ENCODE measurements at places on chromosomes 13 and 19.
A peak's percentile ranks its signal among the peaks of the same experiment; 100 is the strongest.

GRCh38 chr19:2552859-2553258, 76.9 kb downstream of the GADD45B start:
- no peak for DNase-seq

- no peak for DNase-seq
These were observed 8.1 kb upstream of the RSPH6A start for GRCh38 chr19:45823182-45823581.

GRCh38 chr13:34570698-34571353, 371.2 kb upstream of the NBEA start:
- DNase-seq: no peak

GRCh38 chr13:50213526-50213925, 198.3 kb downstream of the KCNRG start:
- no peak for DNase-seq

GRCh38 chr13:111917901-111918300, 149.0 kb upstream of the SOX1 start:
- DNase-seq: no peak

DNA sequence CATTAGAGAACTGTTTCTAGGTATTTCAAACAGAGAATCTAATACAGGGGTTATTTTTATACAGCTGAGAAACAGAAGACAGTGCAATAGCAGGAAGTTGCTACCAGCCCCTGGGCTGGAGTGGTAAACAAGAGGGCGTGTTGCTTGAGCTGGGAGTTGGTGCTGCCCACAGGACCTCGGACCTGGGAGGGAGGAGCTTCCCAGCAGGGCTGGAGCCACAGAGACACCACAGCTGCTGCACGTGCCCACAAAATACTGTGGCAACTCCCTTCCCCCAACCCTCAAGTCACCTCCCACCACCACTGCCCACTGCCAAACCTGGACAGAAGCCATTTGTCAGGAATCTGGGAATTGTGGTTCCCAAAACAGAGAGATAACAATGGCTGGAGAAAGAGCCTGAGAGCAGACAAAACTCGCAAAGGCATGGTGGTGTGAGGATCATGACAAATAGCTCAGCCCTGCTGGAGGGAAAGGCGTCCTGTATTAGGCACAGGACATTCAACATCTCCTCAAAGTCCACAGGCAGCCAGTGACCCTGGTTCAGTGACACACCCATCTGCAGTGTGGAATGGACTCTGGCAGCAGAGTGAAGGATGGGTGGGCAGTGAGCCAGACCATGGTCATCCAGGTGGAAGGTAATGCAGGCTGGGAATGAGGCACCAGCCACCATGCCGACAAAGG, 57.2 kb downstream of the SPATA13 start:
- DNase-seq: no peak

- peak; percentile 29 for DNase-seq
These were observed 610 bp downstream of the ZNF791 start for GRCh38 chr19:12611361-12611699.

DNA sequence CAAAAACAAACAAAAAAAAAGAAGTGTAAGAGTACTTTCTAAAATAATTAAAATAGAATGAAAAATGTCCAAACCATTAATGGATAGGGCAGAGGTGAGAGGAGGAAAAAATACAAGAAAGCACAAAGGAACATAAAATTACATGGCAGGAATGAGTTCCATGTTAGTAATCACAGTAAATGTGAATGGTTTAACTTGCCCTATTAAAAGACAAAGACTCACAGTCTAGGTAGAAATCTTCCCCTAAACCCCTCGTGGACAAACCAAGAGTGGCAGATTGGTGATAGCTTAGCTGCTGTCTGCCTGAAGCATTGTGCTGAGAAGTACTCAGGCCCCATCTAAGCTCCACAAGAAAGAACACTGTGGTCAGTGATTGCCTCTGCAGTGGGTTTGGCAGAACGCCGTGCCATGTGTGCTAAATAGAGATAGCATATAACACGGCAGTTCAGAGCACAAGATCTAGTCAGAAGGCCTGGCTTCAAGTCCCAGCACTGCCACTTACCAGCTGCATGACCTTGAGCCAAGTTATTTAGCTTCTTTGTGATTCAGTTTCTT, 103.5 kb downstream of the DPF1 start:
- no peak for DNase-seq

DNA sequence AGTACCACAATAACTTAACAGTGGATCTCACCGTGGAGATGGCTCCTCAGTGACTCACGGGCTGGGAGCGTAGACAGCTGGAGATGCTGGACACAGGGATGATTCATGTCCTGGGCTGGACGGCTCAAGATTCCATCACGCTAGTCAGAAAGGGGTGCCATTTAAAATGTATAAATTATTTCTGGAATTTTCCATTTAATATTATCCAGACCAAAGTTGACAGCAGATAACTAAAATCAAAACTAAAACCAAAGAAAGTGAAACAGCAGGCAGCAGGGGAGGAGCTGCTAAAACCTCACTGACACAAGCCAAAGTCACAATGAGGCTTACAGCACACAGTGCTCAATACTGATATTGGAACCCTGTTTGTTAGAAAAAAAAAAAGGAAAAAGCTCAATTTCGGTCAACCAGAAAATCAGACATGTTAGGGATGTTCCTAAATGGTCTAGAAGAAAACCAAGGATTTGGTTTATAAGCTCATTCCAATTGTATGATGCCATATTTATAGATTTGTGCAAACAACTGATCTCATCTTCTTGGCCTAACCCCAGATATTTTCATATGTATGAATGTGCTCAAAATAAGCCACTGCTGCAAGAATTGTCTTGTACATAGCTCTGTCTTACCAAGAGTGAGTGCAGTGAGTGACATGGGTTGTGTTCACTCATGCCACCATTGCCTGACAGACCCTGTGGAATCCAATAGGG, 111.8 kb downstream of the SACS start:
- DNase-seq: no peak

GRCh38 chr13:101649488-101650126, 197.1 kb downstream of the ITGBL1 start:
- DNase-seq: no peak

DNA sequence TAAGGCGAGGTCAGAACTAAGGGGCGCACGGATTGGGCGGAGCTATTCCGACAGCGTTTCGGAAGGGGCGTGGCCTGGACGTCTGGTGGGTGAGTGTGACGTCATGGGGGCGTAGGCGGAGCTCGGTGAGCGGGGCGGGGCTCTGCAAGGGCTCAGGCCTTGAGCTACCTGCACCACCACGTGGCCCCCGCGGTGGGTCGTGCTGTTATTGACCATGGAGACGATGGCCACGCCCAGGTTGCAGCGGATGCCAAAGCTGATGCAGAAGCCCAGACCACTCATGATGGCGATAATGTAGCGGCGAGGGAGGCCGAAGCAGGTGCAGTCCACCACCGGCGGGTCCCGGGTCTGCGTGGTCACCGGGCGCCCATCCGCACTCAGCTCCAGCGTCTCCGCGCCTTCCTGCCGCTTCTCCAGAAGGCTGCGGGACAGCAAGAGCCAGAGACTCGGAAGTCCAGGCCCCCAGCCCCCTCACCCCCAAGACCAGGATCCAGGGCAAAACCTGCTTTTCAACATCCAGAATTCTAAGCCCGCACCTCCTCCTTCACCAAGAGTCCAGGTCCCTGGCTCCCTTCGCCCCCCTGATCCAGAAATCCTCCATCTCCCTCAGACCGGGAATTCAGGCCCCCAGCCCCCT, 4.8 kb downstream of the SLC17A7 start:
- no peak for DNase-seq

DNA sequence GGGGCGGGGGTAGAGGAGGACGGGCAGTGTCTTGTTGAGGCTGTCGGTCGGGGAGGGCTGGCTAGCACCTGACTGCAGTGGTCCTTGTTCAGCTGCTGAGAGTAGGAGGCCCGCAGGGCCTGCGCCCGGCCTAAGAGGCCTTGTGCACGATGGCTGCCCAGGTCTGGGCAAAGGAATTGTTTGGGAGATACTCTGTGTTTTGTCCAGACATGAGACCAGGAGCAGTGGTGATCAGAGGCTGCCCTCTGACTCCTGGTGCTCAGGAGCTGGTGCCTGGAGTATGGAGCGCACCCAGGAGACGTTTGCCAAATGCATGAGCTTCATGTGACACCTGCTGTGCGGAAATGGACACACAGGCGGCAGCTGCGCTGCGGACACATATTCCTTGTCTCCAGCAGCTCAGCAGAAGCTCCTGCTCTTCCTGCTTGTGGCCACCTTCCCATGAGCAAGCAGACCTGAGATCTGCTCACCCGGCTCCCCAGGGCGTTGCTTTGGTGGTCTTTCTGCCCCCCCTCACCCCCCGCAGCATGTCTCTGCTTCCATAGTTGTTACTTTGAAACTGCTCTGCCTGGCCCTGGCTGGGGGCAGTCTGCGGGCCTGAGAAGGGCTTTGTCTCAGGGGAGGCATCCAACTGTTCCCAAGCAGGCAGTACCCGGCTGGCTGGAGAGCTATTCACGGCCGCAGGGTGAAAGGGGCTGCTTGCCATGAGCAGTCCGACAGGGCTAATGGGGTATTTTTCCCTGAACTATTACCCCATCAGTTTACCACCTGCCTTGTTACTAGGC, 163.9 kb downstream of the TEX29 start:
- no peak for DNase-seq

All from progenitor cell of endocrine pancreas (in vitro differentiated cells).